SW480 (cell line): ENCODE measurements at places on chromosomes 2 and 18.
A peak's percentile ranks its signal among the peaks of the same experiment; 100 is the strongest.

- DNase-seq = no peak
Measured at GRCh38 chr2:222576171-222577081, 79.5 kb downstream of the FARSB start.

- DNase-seq = no peak
Measured at GRCh38 chr18:55153346-55153745, 194.1 kb upstream of the CCDC68 start.

DNA sequence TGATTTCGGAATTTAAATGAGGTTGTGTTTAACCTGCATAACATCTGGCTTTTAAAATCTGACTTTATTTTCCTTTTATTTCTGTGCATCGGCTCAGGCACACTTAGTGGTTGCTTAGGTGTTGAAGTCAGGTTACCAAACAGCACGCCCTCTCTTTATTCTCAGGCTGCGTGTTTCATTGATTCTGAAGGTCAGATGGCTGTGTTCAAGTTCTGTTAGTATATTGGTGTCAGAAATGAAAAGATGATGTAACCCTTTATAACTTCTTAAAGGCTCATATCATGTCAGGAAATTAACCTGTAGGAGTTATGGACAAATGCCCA, 246.5 kb downstream of the LDLRAD4 start:
- no peak for DNase-seq

DNA sequence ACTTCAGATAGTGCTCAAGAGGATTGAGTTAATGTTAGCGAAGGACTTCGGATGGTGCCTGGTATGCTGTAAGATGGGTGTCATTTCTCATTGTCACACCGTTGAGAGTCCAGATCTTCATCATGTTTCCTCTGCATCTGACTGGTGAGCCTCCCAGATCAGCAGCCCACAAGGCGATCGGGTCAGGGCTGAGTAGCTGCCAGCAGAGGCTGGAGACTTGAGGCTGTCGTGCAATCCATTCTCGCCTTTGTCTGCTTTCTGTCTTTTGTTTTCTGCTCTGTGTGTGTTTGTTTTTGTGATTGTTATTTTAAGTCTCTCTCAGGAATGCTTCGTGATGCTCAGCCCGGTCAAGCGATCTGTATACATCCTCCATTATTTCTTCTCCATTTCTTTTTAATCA, 95.8 kb downstream of the TGOLN2 start:
- no peak for DNase-seq

GRCh38 chr2:127012215-127012614, 94.7 kb downstream of the BIN1 start:
- no peak for DNase-seq

DNA sequence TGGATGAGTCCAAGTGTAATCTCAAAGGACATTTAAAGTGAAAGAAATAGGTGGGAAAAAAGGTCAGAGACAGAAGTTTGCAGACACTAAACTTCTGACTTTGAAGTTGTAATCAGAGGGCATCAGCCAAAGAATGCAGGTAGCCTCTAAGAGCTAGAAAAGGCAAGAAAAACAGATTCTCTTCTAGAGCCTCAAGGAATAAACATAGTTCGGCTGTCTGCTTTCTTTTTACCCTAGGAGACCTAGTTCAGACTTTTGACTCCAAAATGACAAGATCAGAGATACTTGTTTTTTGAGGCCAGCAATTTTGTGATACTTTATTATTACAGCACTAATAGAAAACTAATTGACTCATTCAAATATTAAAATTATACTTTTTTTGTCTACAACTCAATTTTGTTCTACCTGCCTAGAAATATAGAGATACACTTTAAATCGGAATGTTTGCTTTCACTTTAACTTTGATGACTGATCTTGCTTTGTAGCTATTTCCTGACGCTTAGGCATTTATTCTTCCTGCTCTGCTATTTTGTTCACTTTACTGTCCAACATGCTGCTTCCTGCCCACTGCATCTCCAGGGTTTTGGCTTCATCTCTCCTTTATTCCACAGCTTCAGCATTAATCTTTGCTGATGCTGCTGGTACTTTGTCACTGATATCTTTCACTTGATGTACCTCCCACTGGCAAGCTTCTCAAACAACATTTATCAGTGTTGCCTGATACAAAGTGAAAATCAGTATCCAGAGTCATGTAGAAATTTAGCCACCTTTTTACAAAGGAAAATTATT, 272.5 kb downstream of the DSEL start:
- no peak for DNase-seq

DNA sequence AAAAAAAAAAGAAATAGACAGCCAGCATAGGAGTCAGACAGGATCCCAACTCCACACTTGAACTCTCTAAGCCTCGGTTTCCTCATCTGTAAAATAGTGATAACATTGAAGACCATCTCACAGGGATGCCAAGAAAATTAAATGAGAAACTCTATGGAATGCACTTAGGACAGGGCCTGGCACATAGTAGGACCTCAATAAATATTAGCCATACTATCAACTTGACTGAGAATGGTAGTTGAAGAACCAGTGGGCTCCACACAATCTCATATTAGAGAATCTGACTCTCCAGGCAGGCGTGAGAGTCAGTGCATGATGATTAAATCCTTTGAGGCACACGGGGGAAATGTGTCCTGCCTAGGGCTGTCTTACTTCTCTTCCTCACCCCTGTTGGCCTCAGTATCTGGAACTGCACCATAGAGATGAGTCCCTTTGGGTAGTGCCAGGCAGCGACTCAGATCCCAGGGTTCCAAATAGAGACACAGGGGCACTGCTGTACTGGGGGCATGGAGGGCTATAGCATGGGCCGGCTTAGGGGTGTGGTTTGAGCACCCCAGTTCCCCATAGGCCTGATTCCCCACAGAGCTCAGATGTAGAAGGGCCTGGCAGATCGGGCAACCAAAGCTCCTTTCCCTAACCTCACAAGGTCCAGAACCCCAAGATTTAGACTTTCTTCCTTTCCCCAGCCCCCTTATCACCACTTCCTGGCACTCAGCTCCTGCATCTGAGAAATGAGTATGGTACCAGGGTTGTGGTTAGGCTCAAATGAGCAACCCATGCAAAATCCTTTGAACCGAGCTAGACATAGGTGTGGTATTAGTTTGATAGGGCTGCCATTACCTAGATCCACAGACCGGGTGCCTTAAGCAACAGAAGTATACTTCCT, 51.3 kb upstream of the CAB39 start:
- no peak for DNase-seq

GRCh38 chr2:25266399-25266798, 75.3 kb downstream of the DNMT3A start:
- no peak for DNase-seq

DNA sequence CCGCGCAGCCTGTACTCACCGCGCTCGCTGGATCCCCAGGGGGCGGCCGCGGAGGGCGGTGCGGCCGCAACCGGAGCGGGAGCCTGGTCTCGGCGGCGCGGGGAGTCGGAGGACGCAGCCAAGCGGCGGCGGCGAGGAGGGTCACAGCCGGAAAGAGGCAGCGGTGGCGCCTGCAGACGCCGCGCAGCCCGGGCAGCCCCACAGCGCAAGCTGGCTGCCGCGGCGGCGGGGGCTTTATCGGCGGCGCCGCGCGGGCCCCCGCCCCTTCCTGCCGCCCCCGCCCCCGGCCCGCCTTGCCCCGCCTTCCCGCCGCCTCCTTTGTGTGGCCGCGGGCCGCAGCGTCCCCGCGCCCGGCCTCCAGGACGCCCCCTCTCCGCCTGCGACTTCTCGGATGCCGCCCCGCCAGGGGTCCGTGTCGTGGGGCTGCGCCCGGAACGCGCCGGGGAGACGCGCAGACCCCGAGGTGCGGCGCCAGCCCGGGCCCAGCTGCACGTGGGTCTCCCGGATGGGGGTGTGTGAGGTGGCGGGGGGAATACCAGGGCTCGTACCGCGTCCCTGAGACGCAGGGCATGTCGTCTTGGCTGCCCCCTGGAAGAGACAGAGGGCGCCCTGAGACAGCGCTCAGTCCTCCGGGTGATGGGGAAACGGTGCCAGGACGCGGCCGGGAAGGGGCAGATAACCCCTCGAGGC, at the start of gene SERPINE2:
SERPINE2 (minus strand) TSS at position 207 of the 690 bp plus-strand sequence. CDS start 37,386 bp downstream, outside the sequence.
- DNase-seq = peak; percentile 58

DNA sequence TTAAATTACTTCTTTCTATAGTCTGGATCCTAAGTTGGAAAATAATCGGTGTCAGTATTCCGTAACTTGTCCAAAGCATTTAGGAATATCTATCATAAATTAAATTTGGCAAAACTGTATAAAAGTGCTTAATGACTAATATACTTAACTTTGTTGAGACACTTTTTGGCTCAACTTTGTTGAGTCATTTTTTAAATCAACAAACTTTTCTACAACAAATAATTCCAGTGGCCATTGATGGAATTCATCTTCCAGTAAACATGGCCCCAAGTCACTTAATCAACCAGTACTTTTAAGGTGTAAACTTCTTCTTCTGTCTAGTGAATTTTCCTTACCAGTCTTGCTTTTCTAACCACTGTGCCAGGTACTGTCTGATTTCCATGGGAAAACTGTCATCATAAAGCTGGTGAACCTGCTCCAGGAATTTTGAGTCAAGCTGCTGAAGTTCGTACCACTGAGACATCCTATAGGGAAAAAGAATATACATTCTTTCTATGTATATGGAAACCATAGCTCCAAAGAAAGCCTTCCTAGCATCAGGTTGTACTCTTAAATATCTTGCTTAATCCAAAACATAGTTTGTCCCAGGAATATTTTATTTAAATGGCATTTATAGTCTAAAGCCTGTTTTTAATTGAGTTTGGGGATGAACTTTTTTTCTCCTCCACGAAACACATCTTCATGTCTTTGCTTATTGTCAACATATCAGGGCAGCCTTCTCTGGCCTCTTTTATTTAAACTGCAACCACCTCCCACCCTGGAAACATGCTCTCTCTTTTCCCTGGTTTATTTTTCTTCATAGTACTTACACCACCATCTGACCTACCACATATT, 4.2 kb downstream of the STAT1 start:
- DNase-seq = no peak

- DNase-seq = no peak
Measured at GRCh38 chr2:119605096-119605495, 60.8 kb downstream of the CFAP221 start.

GRCh38 chr2:15115776-15116175, 445.4 kb downstream of the NBAS start:
- DNase-seq = no peak

DNA sequence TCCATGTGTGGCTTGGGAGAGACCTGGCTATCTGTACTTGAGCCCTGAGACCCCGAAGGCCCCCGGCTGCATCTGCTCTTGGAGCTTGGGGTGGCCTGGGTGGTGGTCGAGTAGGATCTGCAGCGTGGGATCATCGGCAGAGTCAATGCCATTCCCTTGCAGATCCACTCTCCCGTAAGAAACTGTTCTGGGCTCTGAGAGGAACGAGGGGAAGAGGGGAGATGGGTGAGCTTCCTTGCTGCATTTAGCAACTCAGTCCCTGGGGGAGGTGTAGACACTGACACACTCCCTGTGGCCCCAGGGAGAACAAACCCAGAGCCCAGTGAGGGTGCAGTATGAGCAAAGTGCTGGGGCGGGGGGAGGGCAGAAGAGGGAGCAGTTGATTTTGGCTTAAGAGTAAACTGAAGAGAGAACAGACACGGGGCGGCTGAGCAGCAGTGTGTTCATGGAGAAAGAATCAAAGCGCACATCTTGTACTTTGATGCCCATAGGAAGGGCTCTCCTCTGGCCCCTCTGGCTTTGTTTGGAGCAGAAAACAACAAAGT, 8.5 kb downstream of the GREB1 start:
- no peak for DNase-seq

GRCh38 chr2:120798567-120799247, 63.0 kb downstream of the GLI2 start:
- DNase-seq = no peak

GRCh38 chr2:222892321-222892720, 31.5 kb downstream of the ACSL3 start:
- DNase-seq = no peak

- no peak for DNase-seq
Measured at GRCh38 chr2:178946494-178946893, 103.4 kb downstream of the CCDC141 start.

DNA sequence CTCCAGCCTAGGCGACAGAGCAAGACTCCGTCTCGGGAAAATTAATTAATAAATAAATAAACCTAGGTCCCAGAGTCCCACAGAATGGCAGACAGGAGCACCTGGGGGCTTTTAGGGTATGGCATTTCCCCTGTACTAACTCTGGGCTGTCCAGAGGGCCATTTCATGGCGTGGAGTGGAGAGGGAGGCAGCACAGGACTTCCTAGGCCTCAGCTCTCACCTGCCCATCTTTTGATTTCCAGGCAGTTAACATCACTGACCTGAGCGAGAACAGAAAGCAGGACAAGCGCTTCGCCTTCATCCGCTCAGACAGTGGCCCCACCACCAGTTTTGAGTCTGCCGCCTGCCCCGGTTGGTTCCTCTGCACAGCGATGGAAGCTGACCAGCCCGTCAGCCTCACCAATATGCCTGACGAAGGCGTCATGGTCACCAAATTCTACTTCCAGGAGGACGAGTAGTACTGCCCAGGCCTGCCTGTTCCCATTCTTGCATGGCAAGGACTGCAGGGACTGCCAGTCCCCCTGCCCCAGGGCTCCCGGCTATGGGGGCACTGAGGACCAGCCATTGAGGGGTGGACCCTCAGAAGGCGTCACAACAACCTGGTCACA, 5.1 kb downstream of the IL1RN start:
- no peak for DNase-seq

DNA sequence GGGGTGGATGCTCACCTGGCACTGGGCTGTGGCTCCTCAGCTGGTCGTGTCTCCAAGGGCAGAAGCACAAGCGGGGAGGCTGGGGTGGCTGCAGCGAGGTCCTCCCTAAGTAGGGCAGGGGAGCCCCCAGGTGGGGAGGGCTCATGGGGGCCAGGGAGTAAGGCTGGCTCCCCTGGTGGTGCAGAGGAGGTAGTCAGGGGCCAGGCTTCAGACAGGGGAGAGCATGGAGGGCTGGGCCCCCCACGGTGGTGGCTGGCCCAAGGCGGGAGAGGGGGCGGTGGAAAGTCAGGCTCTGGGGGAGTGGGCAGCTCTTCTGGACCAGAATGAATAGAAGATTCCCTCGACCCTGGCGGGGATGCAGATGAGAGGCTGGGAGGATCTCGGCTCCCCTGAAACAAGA, 8.1 kb upstream of the SFXN5 start:
- no peak for DNase-seq

GRCh38 chr2:85163675-85164074, 30.5 kb downstream of the TCF7L1 start:
- DNase-seq = no peak

DNA sequence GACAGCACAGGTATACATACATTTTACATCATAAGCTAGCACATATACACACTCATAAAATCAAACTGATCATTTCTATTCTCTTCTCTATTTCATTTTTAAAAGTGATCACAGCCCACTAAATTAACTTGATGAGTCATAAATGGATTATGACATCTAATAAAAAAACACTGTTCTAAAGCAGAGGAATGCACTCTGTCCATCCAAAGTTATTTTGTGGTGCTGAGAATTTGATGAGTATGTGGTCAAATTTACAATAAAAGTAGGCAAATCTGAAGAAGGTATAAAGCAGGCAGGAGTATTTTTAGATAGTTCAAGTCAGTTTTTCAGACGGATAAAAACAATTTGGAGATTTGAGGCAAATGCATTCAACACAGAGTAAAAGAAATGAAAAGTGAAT, 104.4 kb downstream of the NOL4 start:
- no peak for DNase-seq

- peak; percentile 78 for DNase-seq
Measured at GRCh38 chr2:221518935-221519625, 53.0 kb downstream of the EPHA4 start.
